ENCODE measurements at places on chromosomes 4 and X.

- no peak for DNase-seq
Observed at GRCh38 chrX:154446430-154446829, 2.5 kb downstream of the FAM50A start.

- DNase-seq, result no peak
Observed at GRCh38 chr4:124017185-124017785, 620.7 kb downstream of the SPRY1 start.

- no peak for DNase-seq
Observed at GRCh38 chrX:124232523-124233201, 99.8 kb upstream of the TEX13D start.

DNA sequence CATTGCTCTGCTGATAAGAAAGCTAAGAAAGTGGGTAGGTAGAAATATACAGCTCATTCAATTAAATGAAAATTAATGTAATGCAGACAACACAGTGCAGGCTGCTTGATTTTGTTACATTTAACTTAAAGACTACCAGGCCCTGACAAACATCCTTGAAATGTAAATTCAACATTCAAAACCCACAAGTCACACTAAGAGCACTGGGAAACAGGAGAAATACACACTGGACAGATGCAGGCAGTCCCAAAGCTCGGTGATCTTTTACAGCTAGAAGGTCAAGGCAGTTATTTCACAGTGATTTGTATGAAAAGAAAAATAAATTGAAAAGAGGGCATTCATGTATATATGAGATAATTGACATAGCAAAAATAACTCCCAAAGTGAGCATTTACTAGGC, 94.3 kb upstream of the PLAC1 start:
- no peak for DNase-seq

All from naive thymus-derived CD4-positive, alpha-beta T cell (primary cell).